ENCODE measurements at places on chromosomes 11 and 22. TPM values are rescaled to one million over a fixed set of nuclear protein-coding genes. Genes with fewer than 3 reads are reported as not detected.

DNA sequence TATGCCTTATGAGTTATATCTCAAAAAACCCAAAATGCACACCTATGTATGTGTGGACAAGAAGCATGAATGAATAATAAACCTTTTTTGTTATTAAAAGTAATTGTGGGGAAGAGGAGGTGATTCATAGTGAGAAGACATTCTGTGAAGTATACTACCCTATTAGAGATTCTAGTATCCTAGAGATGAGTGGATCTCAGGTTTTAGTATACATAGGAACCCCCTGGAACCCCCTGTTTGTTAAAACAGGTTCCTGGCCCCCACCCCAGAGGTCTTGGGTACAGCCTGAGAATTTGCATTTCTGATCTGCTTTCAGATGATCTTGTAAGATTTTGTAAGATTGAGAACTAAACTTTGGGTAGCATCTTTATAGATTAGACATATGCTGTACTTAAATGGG is 17.5 kb downstream of the NUCB2 start:
- no peaks in the 10 kb centered on the region for H3K27me3 ChIP-seq
- H3K36me3 ChIP-seq = no peaks in the 10 kb centered on the region
- no peak overlapping the region for H3K27ac ChIP-seq

- DNase-seq = no peak
- peak overlapping the region; percentile 67 for H3K27ac ChIP-seq
- H3K4me3 ChIP-seq = peak overlapping the region; percentile 87
- H3K4me1 ChIP-seq = peaks cover 31% of the 10 kb centered on the region
- no peaks in the 10 kb centered on the region for H3K36me3 ChIP-seq
Measured at GRCh38 chr11:748007-748359, 719 bp downstream of the TALDO1 start.

DNA sequence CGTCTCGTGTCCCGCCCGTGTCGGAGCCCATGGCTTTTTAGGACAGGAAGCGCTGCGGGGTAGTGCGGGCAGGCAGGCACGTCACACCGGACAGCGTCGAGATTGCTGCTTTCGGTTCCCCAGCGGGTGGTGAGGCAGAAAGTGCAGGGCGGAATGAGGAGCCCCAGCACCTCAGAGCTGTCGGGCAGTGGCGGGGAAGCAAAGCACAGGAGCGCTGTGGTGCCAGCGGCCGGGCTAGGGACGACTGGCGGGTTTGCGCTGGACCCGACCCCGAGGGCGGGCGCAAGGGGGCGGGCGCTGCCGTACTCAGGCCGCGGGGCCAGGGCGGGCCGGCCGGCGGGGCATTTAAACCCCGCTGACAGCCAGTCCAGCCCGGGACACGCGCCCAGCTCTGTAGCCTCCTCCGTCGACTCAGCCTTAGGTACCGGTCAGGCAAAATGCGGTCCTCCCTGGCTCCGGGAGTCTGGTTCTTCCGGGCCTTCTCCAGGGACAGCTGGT is at the start of gene SLC37A2:
TSS of gene SLC37A2 (plus strand) at position 375 of the 498 bp plus-strand sequence. CDS start at position 438, 63 bp downstream.
- H3K27me3 ChIP-seq = peaks cover 24% of the 10 kb centered on the region
- peak; percentile 51 for DNase-seq

- no peaks in the 10 kb centered on the region for H3K36me3 ChIP-seq
- no peaks in the 10 kb centered on the region for H3K27me3 ChIP-seq
- H3K27ac ChIP-seq = peak within 1 kb of the TSS; percentile 95
- no peak for DNase-seq
Measured at GRCh38 chr11:3840870-3841425, at the start of gene RHOG. TSS of gene RHOG (minus strand) at chr11:3840959. CDS start at chr11:3828138, 12,821 bp downstream.

DNA sequence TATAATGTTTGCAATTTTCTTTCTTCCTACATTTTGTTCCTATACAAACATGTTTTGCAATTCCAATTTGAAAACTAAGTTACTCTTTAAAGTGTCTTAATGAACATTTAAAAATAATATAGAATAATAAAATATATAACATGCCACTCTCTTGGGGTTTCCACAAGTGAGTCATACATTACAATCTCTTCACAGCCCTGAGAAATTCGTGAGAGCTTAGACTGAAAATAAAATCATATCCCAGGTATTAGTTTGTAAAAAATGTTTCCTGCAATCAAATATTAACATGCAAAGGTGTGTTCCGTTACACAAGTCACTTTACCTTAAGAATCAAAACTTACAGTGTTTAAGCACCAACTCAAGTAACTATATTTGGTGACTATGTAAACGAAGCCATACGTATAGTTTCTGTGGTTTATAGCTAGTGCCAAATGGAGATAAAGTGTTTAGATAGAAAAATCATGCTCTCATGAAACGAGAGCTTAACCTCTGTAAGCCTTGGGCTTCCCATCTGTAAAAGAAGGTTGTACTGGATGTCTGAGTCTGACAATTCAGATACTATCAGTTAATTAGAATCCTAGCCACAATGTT is 253.6 kb upstream of the ANO3 start:
- no peaks in the 10 kb centered on the region for H3K27me3 ChIP-seq
- H3K4me3 ChIP-seq = no peak overlapping the region
- no peaks in the 10 kb centered on the region for H3K4me1 ChIP-seq
- no peaks in the 10 kb centered on the region for H3K36me3 ChIP-seq

The ASPHD2 gene
- 4.0 TPM for total RNA-seq

The OR2AG2 gene
- total RNA-seq = not detected
